ENCODE measurements at places on chromosomes 7 and 10.

DNA sequence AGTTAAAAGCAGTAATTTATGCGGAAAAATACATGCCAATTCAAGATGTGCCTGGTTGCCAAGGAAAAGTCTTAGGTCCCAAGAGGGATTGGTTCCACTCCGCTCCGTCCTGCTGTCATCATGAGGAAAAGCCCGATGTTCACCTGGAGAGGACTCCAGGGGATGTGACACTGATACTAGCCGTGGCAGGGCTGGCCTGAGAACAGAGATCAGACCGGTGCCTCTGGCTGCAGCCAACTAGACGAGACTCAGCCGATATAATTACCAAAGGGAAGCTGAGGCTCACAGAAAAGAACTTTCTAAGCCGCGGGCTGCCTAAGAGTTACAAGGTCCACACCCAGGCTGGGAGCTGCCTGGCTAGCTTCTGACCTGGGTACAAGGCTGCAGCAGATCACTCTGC is 81.3 kb upstream of the UNC5B start:
- DNase-seq: no peak

- no peak for DNase-seq
Measured at GRCh38 chr7:99407872-99408378, 472 bp downstream of the PDAP1 start.

DNA sequence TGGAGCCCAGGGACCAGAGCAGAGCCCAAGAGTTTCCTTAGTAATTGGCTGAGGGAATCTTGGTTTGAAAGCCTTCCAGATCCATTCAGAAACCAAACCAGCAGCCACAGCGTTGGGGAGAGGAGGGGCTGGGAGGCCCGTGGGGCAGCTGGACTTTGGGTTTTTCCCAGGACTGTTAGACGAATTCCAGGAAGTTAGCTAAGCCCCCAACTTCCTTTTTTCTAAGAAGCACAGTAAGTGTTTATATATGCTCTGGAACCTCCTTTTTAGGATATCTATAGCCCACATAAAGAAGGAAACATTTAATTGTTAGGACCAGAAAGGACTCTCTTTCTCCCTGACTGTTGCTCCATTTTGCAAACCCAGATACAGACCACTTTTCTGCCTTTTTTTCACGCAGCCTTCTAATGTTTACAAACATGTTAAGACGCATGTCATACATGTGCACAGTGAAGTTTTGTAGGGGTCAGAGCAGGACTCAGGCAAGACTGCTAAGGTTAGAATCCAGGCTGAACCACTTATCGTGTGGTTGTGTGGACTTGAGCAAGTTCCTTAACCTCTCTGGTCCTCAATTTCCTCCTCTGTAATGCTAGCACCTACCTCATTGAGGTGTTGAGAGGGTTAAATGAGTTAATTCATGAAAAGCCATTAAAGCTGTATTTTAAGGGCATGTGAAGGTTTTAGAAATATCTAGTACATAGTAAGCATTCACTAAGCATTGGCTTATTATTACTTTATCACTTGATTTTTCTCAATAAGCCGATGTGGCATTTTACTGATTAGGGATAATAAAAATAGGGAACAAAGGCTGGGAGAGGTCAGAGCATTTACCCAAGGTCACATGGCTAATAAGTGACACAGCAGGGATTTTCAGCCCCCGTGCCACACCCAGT is 42.4 kb downstream of the TBATA start:
- DNase-seq: no peak

DNA sequence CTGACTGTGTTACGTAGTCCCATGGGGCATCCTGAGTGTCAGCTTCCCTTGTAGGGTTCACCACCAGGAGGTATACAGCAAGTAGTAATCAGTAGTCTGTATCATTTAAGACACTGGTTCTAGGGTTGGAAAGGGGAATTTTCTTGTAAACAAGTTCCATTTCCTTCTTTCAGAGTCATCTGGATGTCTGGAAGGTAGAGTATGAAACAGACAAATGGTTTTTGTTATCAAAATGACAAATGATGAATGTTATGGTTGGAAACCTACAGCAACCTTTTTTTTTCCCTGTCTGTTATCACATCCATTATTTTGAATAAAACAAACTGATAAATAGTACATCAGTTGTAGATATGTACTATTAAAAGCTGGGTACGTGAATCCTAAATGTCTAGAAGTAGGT is 19.1 kb downstream of the SEMA3A start:
- no peak for DNase-seq
